ENCODE measurements at places on chromosomes 2 and 18. TPM values are rescaled to one million over a fixed set of nuclear protein-coding genes. Genes with fewer than 3 reads are reported as not detected.

DNA sequence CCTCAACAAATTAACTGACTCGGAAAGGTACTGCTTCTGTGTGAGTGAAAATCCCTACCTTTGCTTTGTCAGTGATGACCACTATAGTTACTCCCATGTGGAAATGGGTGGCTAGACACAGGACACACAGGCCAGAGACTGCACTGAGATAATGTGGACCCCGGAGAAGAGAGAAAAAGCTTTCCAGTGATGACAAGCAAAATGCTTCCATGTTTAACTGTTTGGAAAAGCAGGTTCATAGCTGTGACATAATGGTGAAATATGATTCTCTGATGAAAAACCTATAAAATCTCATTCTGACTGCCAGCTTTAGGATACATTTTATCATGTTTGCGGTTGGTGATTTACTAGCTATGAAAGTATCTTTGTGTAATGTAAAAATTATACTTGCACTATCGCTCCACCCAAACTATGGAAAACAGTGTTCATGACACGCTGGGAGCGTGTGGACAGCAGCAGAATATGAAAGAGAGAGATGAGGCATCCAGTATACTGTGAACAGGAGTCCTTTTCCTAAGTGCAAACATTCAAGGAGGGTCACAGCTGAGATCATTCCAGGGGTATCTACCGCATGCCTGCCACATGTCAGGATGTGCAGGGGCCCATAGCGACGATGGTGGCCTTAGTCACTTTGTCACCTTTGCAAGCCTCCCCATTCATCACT lies 782.7 kb upstream of the SOX11 start:
- H3K27me3 ChIP-seq: no peaks in the 10 kb centered on the region
- no peak overlapping the region for H3K27ac ChIP-seq
- no peak overlapping the region for H3K4me3 ChIP-seq
- H3K36me3 ChIP-seq: no peaks in the 10 kb centered on the region

- peaks cover 36% of the 10 kb centered on the region for H3K36me3 ChIP-seq
- H3K4me1 ChIP-seq: peaks cover 83% of the 10 kb centered on the region
- DNase-seq: no peak
- peak overlapping the region; percentile 71 for H3K27ac ChIP-seq
- H3K4me3 ChIP-seq: peak overlapping the region; percentile 33
Observed at GRCh38 chr2:98768384-98769113, 37.6 kb upstream of the MGAT4A start.

DNA sequence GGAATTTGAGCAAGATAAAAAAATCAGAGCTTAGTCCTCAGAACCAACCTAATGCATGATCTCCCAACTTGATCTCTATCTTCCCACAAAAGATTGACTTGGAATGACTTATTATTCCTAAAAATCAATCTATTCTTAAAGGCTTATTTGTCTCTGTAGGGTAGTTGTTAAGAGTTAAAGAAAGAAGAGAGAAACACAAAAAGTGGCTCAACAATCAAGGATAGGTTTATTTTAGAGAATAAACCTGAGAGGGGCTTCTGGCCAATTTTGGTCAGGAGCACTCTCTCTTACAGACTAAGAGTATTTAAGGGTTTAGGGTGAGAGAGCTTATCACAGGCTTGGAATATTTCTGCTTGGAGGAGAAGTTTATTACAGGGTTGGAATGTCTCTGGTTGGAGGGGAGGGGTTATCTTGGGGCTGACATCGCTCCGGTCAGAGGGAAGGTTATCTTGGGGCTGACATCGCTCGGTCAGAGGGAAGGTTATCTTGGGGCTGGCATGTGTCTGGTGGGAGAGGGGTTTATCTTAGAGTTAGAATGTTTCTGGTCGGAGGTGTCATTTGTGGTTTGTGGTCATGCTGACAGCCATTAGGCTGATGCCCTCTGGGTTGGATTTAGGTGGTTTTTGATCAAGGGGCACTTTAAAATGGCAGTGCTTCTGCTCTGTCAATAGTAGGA lies 2.4 kb upstream of the MFF start:
- H3K4me1 ChIP-seq: peaks cover 35% of the 10 kb centered on the region
- no peaks in the 10 kb centered on the region for H3K27me3 ChIP-seq

Gene RNF152
- 0.17 TPM for total RNA-seq

GRCh38 chr2:122423934-122424333 lies 668.5 kb downstream of the TSN start:
- no peak overlapping the region for H3K27ac ChIP-seq
- H3K4me3 ChIP-seq: no peak overlapping the region
- H3K27me3 ChIP-seq: no peaks in the 10 kb centered on the region
- H3K36me3 ChIP-seq: no peaks in the 10 kb centered on the region
- no peaks in the 10 kb centered on the region for H3K4me1 ChIP-seq

Gene TWSG1
- total RNA-seq: 6.1 TPM

Gene SLC9A2
- total RNA-seq: not detected

- DNase-seq: no peak
- H3K27ac ChIP-seq: no peak overlapping the region
- no peak overlapping the region for H3K4me3 ChIP-seq
- H3K4me1 ChIP-seq: peaks cover 7% of the 10 kb centered on the region
- peaks cover 19% of the 10 kb centered on the region for H3K36me3 ChIP-seq
- no peaks in the 10 kb centered on the region for H3K27me3 ChIP-seq
Observed at GRCh38 chr18:13680612-13681011, 45.7 kb downstream of the FAM210A start.

Gene CPLX4
- total RNA-seq: not detected

Gene ST8SIA3
- total RNA-seq: not detected

Gene SULT1C4
- total RNA-seq: not detected

Gene ACMSD
- not detected for total RNA-seq

GRCh38 chr2:74291218-74291544 lies 52.0 kb downstream of the SLC4A5 start:
- peaks cover 3% of the 10 kb centered on the region for H3K36me3 ChIP-seq
- no peak for DNase-seq
- H3K27me3 ChIP-seq: peaks cover 2% of the 10 kb centered on the region
- peak overlapping the region; percentile 92 for H3K27ac ChIP-seq
- H3K4me1 ChIP-seq: peaks cover 17% of the 10 kb centered on the region
- H3K4me3 ChIP-seq: no peak overlapping the region

Gene MERTK
- 0.20 TPM for total RNA-seq

DNA sequence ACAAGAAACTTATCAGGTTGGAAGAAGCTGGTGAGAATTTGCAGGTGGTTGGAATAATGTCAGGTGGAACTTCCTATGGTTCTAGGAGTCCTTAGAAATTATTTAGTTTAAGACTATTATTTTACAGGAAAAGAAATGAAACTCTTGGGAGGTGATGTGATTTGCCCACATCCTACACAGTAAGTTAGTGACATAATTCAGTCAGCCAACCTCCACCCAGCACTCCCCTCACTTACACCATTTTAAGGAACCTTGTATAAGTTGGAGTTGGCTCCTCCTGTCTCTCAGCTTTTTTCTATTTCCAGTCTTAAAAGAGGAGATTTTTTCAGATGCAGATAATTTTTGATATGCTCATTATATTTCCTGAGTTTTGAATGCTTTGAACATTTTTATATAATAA lies 86.4 kb downstream of the SKA1 start:
- H3K36me3 ChIP-seq: no peaks in the 10 kb centered on the region
- H3K27me3 ChIP-seq: no peaks in the 10 kb centered on the region
- H3K27ac ChIP-seq: no peak overlapping the region
- H3K4me1 ChIP-seq: no peaks in the 10 kb centered on the region
- no peak overlapping the region for H3K4me3 ChIP-seq
- no peak for DNase-seq

Gene MDH1B
- total RNA-seq: 0.40 TPM

Gene IMMT
- total RNA-seq: 135 TPM

- no peaks in the 10 kb centered on the region for H3K36me3 ChIP-seq
- no peak overlapping the region for H3K27ac ChIP-seq
- no peak for DNase-seq
- H3K4me1 ChIP-seq: peaks cover 23% of the 10 kb centered on the region
Observed at GRCh38 chr2:216387262-216387661, 15.0 kb upstream of the MARCHF4 start.

- H3K4me1 ChIP-seq: peaks cover 3% of the 10 kb centered on the region
- H3K36me3 ChIP-seq: peaks cover 29% of the 10 kb centered on the region
- H3K4me3 ChIP-seq: no peak overlapping the region
- no peaks in the 10 kb centered on the region for H3K27me3 ChIP-seq
Observed at GRCh38 chr2:221443645-221444044, 128.5 kb downstream of the EPHA4 start.

Gene DSG1
- total RNA-seq: not detected

DNA sequence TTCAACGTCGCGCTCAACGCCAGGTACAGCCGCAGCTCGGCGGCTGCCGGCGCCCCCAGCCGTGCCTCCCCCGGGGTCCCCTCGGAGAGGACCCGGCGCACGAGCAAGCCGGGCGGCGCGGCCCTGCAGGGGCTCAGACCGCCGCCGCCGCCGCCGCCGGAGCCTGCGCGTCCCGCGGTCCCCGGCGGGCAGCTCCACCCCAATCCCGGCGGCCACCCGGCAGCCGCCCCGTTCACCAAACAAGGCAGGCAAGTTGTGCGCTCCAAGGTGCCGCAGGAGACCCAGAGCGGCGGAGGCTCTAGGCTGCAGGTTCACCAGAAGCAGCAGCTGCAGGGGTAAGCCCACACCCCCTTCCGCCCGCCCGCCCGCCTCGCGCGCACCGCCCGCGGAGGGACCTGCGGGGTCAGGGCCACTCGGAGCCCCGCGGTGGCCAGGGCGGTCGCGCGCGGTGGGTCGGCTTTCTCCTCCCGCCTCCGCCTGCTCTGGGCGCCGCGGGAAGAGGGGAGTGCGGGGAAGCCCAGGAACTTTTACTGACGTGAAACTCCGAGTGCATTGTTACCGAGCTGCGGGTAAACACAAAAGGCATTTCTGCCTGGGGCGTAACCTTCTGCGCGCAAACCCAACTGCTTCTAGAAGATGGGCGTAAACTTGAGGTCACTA lies 861 bp downstream of the LTBP1 start:
- peak overlapping the region; percentile 69 for H3K4me3 ChIP-seq
- peaks cover 11% of the 10 kb centered on the region for H3K4me1 ChIP-seq
- peak overlapping the region; percentile 64 for H3K27ac ChIP-seq

Gene PDCL3
- 38.9 TPM for total RNA-seq

DNA sequence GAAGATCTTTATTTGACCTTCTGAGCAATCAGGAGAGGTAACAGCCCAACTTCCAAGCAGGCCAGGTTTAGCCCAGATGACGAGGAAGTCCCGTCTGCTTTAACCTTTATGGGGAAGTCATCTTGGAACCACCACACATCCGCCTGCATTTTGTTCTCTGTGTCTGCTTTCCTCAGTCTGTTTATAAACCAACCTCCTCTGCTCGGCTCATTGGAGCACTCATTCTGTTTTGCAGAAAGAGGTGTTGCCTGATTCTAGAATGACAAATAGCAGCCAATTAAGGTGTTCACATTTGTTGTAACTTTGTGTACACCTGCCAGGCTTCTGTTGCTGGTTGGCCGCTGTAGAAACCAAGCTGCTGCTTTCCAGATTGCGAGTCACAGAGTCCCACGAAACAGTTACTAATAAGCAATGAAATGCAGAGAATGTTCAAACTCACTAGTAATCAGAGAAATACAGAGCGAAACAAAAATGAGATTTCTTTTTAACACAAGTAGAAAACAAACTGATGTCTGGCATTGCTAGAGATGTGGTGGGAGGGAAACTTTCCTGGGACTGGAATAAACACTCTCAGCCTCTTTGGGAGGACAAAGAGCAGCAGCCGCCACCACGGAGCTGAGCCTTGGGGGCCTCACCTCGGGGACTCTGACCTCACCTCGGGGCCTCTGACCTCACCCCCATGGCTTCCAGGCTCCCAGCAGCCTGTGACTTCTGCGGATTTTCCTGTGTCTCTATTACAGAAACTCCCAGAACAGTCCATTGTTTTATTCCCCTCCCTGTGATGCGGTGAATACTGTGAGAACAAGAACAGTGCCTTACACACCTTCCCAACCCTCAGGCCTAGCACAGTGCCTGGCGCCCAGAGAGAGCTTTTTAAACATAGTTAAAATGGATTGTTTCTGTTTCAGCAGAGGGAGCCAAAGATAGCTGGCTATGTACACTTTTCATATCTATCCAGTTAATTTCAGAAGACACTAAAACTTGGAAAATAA lies 64.0 kb downstream of the MBP start:
- H3K27me3 ChIP-seq: no peaks in the 10 kb centered on the region
- peaks cover 93% of the 10 kb centered on the region for H3K36me3 ChIP-seq
- peak overlapping the region; percentile 99 for H3K27ac ChIP-seq
- peak; percentile 64 for DNase-seq
- peaks cover 100% of the 10 kb centered on the region for H3K4me1 ChIP-seq

DNA sequence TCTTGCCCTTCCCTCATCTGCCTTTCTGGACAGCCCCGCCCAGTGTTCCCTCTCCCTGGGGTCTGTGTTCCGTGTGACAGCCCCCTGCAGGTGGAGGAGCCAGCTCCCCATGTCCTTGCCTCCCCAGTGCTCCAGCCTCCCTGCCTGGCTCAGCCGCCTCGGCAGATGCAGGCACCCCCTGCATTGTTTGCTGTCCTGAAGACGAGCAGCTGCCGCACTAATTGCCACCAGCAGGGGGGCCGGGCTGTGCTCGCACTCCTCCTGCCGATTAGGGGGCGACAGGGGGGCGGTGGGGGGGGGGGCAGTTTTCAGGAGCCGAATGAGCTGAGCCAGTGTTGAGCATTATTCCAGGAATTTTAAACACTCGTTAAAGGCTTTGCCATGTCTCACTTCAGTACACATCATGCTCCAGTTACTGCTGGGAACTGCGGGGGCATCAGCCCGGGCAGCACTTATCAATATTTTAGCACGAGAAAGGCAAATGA lies 23.3 kb downstream of the SIX3 start:
- H3K36me3 ChIP-seq: no peaks in the 10 kb centered on the region
- H3K4me1 ChIP-seq: no peaks in the 10 kb centered on the region
- no peak overlapping the region for H3K4me3 ChIP-seq
- peaks cover 9% of the 10 kb centered on the region for H3K27me3 ChIP-seq
- H3K27ac ChIP-seq: no peak overlapping the region

Gene C1QL2
- not detected for total RNA-seq

GRCh38 chr2:121532347-121532766 lies 1.7 kb downstream of the RNU4ATAC start:
- no peak for DNase-seq
- H3K4me3 ChIP-seq: peak overlapping the region; percentile 38
- H3K27ac ChIP-seq: peak overlapping the region; percentile 54
- H3K4me1 ChIP-seq: peaks cover 55% of the 10 kb centered on the region
- no peaks in the 10 kb centered on the region for H3K27me3 ChIP-seq

Gene TBR1
- not detected for total RNA-seq

GRCh38 chr18:79597176-79597830 lies 82.3 kb upstream of the CTDP1 start:
- no peak overlapping the region for H3K27ac ChIP-seq
- H3K4me3 ChIP-seq: no peak overlapping the region
- no peak for DNase-seq
- H3K4me1 ChIP-seq: no peaks in the 10 kb centered on the region
- peaks cover 23% of the 10 kb centered on the region for H3K27me3 ChIP-seq

Gene EIF2AK2
- 119 TPM for total RNA-seq

Gene SKOR2
- not detected for total RNA-seq

- H3K4me3 ChIP-seq: no peak overlapping the region
- no peak for DNase-seq
- no peaks in the 10 kb centered on the region for H3K4me1 ChIP-seq
- no peak overlapping the region for H3K27ac ChIP-seq
- peaks cover 19% of the 10 kb centered on the region for H3K27me3 ChIP-seq
Observed at GRCh38 chr2:75553935-75554531, 6.7 kb downstream of the EVA1A start.

Gene CHRNA1
- total RNA-seq: not detected

Gene ST6GAL2
- total RNA-seq: not detected

All from activated CD4-positive, alpha-beta T cell treated with anti-CD3 and anti-CD28 coated beads, Interleukin-2, amount 10 ng/mL, durations not matched to agents 7 days and 5 days (primary cell).